Thoracic aorta (tissue), 2 donors: ENCODE measurements at places on chromosomes 6 and 20. TPM values are rescaled to one million over a fixed set of nuclear protein-coding genes. Genes with fewer than 3 reads are reported as not detected.

XRN2 gene
- total RNA-seq, result 72.2 TPM

ECT2L gene
- total RNA-seq, result not detected

RSPO4 gene
- total RNA-seq, result not detected

MUCL3 gene
- 13.8 TPM for total RNA-seq

GJA1 gene
- total RNA-seq, result 281 TPM

SLC25A27 gene
- total RNA-seq, result 52.8 TPM

GABRR2 gene
- total RNA-seq, result 2.0 TPM

CLVS2 gene
- 0.07 TPM for total RNA-seq

MUC22 gene
- total RNA-seq, result not detected

C20orf141 gene
- not detected for total RNA-seq

UBD gene
- not detected for total RNA-seq

BPIFB4 gene
- total RNA-seq, result not detected

- H3K4me1 ChIP-seq, result no peaks in the 10 kb centered on the region
- no peak overlapping the region for H3K4me3 ChIP-seq
- H3K27ac ChIP-seq, result no peak overlapping the region
- no peak for DNase-seq
These were observed 84.1 kb downstream of the CDK19 start for GRCh38 chr6:110731196-110731595.

- H3K36me3 ChIP-seq, result no peaks in the 10 kb centered on the region
- no peak overlapping the region for H3K4me3 ChIP-seq
- H3K27me3 ChIP-seq, result no peaks in the 10 kb centered on the region
- no peaks in the 10 kb centered on the region for H3K4me1 ChIP-seq
These were observed 338.7 kb downstream of the PREX1 start for GRCh38 chr20:48489046-48489463.

- H3K4me3 ChIP-seq, result no peak overlapping the region
- DNase-seq, result no peak
- H3K27me3 ChIP-seq, result no peaks in the 10 kb centered on the region
- no peaks in the 10 kb centered on the region for H3K4me1 ChIP-seq
These were observed 8.0 kb upstream of the F13A1 start for GRCh38 chr6:6328451-6328850.

DNA sequence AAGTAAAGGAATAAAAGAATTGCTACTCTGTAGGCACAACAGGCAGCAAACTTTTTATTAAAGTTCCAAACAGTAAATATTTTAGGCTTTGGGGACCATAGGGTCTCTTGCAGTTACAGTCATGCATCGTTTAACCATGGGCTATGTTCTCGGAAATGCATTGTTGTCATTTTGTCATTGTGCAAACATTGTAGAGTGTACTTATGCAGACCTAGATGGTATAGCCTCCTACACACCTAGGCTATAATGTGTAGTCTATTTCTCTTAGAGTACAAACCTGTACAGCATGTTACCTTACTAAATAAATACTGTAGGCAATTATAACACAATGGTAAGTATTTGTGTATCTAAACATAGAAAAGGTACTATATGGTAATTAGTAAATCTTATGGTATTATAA is 54.7 kb downstream of the CDS2 start:
- peak overlapping the region; percentile 49 for H3K4me3 ChIP-seq
- H3K27me3 ChIP-seq, result no peaks in the 10 kb centered on the region
- peak overlapping the region; percentile 46 for H3K27ac ChIP-seq
- peaks cover 20% of the 10 kb centered on the region for H3K4me1 ChIP-seq
- DNase-seq, result no peak
- peaks cover 26% of the 10 kb centered on the region for H3K36me3 ChIP-seq

DNA sequence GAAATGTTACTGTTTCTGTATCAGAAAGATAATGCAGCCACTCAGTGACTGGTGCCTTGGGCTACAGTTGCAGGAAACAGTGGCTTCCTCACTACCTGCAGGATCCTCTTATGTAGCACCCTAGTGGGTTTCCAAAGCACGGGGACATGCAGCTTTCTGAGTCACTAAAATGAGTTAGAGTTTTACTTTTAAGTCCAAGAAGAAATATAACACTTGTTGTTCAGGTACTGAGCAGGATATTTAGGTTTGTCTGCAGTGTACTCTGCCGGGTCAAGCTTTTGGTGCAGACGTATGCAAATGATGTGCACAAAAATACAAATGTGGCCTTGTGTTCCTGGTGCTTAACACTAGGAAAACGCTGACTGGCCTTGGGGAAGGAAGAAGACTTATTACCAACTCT is 22.0 kb downstream of the ACSS1 start:
- H3K4me1 ChIP-seq, result peaks cover 59% of the 10 kb centered on the region
- no peak for DNase-seq
- no peaks in the 10 kb centered on the region for H3K27me3 ChIP-seq
- H3K4me3 ChIP-seq, result peak overlapping the region; percentile 30

- H3K27ac ChIP-seq, result peak overlapping the region; percentile 36
- H3K4me1 ChIP-seq, result peaks cover 2% of the 10 kb centered on the region
- H3K36me3 ChIP-seq, result no peaks in the 10 kb centered on the region
- no peak for DNase-seq
- H3K4me3 ChIP-seq, result no peak overlapping the region
- H3K27me3 ChIP-seq, result no peaks in the 10 kb centered on the region
These were observed 64.3 kb downstream of the MKKS start for GRCh38 chr20:10369723-10370090.

DNA sequence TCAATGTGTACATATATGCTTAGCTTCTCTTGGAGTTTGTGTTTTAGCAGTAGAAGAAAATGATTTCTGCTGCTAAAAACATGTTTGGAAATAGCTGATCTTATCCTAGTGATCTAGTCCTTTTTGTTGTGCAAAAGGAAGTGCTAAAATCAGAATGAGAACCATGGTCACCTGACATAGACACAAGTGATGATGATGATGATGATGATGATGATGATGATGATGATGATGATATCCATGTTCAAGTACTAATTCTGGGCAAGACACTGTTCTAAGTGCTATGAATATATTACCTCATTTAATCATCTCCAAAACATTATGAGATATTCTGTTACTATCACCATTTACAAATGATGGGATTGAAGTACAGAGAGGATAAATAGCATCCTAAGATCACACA is 79.8 kb downstream of the ANKEF1 start:
- no peaks in the 10 kb centered on the region for H3K27me3 ChIP-seq
- peaks cover 3% of the 10 kb centered on the region for H3K4me1 ChIP-seq
- DNase-seq, result no peak
- no peak overlapping the region for H3K27ac ChIP-seq
- no peak overlapping the region for H3K4me3 ChIP-seq

- H3K36me3 ChIP-seq, result no peaks in the 10 kb centered on the region
- H3K4me1 ChIP-seq, result no peaks in the 10 kb centered on the region
- H3K27ac ChIP-seq, result no peak overlapping the region
- H3K4me3 ChIP-seq, result no peak overlapping the region
- DNase-seq, result no peak
- H3K27me3 ChIP-seq, result no peaks in the 10 kb centered on the region
These were observed 121.3 kb downstream of the VEGFA start for GRCh38 chr6:43891072-43891870.

- H3K4me3 ChIP-seq, result no peak overlapping the region
- H3K36me3 ChIP-seq, result peaks cover 3% of the 10 kb centered on the region
- H3K4me1 ChIP-seq, result peaks cover 7% of the 10 kb centered on the region
These were observed 36.9 kb downstream of the CBFA2T2 start for GRCh38 chr20:33526769-33527168.

DNA sequence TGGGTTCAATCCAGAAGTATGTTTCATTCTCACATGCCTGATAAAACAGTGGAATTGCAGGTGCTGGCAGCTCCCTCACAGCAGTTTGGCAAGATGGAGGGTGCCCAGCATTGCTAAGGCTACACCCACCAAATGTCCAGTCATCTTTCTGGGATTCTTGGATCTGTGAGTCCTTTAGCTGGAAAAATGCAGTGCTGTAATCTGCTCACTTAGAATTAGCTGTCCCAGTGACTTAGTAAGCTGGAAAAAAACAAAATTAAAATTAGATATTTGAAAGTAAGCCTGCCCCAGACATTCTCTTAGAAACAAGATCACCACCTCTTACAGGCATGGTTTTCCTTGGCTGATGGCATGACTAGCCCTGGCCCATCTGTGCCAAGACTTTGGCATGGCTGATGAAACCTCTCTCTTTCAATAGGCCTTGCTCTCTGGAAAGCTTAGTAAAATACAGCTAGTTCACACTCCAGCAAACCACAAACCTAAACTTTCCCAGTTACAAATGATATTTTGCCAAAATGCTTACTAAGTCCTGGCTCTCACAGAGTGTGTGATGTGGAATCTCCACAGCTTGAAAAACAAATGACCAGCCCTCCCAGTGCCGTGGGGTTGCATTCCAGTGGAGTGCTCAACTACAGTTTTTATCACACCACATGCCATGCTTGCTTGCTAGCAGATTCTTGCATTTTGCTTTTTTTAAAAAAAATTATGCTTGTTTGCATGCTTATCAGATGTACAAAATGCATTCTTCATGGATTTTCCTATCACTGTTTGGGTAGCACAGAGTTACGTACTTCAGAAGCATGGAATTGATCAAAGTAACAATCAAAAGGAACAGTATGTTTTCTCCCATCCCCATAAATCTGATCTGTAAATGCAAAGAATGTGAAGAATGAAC is 261.5 kb downstream of the EYA4 start:
- no peaks in the 10 kb centered on the region for H3K36me3 ChIP-seq
- peak; percentile 39 for DNase-seq
- H3K4me3 ChIP-seq, result no peak overlapping the region
- H3K27ac ChIP-seq, result peak overlapping the region; percentile 67

GRCh38 chr6:140670021-140670420 is 1295.6 kb upstream of the CITED2 start:
- no peak overlapping the region for H3K4me3 ChIP-seq
- no peaks in the 10 kb centered on the region for H3K27me3 ChIP-seq
- H3K36me3 ChIP-seq, result no peaks in the 10 kb centered on the region
- H3K27ac ChIP-seq, result no peak overlapping the region

- H3K27me3 ChIP-seq, result no peaks in the 10 kb centered on the region
- no peak for DNase-seq
- no peaks in the 10 kb centered on the region for H3K36me3 ChIP-seq
- H3K4me3 ChIP-seq, result no peak overlapping the region
These were observed 348.4 kb downstream of the TPBG start for GRCh38 chr6:82711971-82712370.

DNA sequence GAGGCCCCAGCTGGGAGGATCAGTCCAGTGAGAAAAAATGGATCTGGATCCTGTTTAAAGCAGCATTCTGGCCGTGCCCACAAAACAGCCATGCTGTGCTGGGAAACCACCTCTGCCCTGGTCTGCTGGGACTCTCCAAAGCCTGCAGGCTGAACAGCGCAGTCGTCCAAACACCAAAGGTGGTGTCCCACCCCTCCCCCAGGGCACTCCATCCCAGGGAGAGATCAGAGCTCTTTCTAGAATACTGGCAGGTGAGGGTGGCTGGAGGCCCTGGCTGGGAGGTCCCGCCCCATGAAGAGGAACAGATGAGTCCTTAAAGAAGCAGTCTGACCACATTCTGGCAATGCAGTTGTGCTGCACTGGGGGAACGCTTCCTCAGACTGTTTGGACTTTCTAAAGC is 84.6 kb downstream of the MRAP2 start:
- no peaks in the 10 kb centered on the region for H3K36me3 ChIP-seq
- H3K4me3 ChIP-seq, result no peak overlapping the region
- no peak overlapping the region for H3K27ac ChIP-seq
- DNase-seq, result no peak
- no peaks in the 10 kb centered on the region for H3K4me1 ChIP-seq
- no peaks in the 10 kb centered on the region for H3K27me3 ChIP-seq

- H3K4me3 ChIP-seq, result no peak overlapping the region
- DNase-seq, result no peak
- H3K4me1 ChIP-seq, result peaks cover 26% of the 10 kb centered on the region
- H3K36me3 ChIP-seq, result no peaks in the 10 kb centered on the region
- H3K27ac ChIP-seq, result no peak overlapping the region
- H3K27me3 ChIP-seq, result no peaks in the 10 kb centered on the region
These were observed 19.1 kb downstream of the PCK1 start for GRCh38 chr20:57579898-57580447.

DNA sequence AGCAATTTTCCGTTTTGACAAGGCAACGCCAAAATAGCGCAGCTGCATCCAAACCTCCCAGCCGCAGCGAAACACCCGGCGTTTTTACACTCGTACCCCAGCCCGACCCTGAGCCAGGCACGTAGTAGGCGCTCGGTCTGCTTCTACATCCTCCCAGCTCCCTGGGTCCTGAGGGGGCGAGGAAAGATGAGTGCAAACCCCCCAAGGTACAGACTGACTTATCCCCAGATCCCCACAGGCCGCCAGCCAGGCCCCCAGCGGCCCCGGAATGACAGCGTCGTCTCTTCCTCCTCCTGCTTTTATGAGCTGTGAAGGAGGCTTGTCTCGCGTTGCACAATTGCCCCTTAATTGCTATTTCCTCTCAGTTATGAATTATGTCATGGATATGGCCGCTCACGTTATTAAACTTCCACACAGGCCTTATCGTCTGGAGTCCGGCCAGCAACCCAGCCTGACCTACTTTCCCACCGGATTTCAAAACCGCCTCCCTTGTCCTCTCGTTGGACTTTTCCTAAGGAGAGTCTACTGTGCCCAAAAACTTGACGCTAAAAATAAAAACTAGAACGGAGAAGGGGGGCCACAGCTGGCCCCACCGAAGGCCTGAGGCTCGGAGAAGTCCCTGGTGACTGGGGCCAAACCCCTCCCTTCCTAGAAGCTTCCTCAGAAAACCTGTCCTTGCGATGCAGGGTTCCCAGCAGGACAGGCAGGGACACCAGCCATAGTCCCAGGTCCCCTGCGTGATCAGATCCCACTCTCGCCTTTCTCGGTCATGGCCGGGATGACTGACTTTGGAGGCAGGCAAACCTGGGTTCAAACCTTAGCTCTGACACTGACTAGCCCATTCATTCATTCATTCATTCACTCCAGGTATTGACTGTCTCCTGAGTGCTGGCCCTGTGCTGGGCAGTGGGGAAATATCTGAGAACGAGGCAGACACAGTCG is 130.9 kb upstream of the PTPN1 start:
- peaks cover 55% of the 10 kb centered on the region for H3K4me1 ChIP-seq
- no peaks in the 10 kb centered on the region for H3K36me3 ChIP-seq
- peak overlapping the region; percentile 66 for H3K27ac ChIP-seq

GRCh38 chr6:119312875-119313338 is 36.7 kb downstream of the MAN1A1 start:
- H3K27ac ChIP-seq, result no peak overlapping the region
- no peaks in the 10 kb centered on the region for H3K27me3 ChIP-seq
- no peak for DNase-seq
